ENCODE measurements at places on chromosomes 6 and 20.

- no peak for DNase-seq
Observed at GRCh38 chr6:105177556-105177955, 2.3 kb downstream of the POPDC3 start.

DNA sequence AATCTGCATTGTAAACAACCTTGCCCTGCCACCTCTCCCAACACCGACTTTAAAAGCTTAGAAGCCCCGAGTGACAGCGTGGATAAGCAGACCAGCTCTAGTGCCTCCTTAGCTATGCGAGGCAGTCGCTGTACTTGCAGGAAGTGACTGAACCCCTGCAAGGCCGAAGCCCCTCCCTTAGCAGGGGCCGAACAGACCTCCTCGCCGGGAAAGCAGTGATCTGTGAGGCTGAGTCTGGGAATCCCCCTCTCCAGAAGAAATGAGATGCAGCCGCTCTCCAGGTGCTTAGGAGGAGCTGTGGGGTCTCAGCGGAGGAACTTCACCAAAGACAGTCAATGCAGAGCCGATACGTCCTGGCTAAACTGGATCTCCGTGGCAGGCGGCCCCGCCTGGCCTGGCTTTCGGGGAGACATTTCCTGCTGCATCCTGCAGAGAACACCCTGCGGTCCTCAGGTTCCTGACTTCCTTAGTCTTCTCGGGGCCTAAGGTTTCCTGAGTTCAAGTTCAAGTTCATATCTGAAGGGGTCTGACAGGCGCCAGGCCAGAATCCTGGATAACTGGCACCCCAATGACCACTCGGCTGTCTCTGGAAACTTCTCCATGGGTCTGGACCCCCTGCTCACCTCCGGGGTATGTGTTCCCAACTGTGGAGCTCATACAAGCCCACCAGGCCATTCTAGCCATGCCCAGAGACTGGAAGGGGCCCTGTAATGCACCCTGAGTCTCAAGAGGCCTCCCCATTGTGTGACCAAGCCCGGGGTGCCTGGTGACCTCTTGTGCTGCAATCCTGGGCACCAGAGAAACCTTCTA is 20.4 kb upstream of the FRMD1 start:
- no peak for DNase-seq

- DNase-seq = no peak
Observed at GRCh38 chr6:93418033-93418407, 1.3 kb downstream of the EPHA7 start.

DNA sequence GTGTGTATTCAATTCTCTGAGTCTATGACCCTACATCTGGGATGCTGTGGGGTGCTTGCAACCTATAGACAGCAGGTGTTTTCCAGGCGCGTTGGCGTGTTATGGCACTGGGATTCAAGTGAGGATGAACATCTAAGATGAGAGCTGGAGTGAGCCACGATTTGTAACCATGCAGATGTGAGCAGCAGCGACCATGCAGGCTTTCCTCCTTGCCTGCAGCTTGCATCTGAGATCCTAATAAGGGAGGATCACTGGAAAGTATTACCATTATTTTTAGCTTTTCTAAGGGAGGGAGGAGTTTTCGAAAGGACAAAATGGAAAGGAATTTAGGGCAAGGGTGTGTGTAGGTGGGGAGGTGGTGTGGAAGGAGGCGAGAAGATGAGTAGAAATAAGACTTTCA is 216.7 kb downstream of the ATXN1 start:
- no peak for DNase-seq

DNA sequence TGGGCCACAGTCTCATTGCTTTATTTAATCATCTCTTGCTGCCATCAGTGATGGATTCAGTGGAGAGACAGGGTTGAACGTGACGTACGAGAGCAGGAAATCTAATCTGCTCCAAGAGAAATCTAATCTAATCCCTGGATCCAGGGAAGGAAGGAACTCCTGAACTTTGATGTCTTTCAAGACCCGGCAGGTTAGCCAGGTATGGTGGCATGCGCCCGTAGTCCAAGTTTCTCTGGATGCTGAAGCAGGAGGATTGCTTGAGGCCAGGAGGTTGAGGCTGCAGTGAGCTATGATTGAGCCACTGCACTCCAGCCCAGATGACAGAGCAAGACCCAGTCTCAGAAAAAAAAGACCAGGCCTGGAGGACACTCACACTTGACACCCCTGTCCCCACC is 11.4 kb upstream of the PGC start:
- no peak for DNase-seq

DNA sequence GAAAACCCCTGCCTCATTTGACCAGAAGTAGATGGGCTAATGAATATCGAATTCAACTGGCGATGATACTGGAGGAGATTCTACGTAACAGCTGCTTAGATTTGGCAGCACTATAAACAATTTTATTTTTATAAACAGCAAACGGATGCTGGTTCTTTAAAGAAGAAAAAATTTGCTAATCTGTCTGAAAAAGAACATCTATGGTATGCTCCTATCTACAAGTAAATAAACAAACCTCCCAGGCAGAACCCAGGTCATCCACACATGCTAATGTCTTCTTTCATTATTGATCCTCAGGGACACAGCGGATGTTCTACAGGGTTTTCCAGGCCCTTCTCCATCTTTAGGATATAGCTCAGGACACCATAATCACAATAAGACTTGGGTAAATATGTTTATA is 291.3 kb downstream of the ALDH8A1 start:
- no peak for DNase-seq

DNA sequence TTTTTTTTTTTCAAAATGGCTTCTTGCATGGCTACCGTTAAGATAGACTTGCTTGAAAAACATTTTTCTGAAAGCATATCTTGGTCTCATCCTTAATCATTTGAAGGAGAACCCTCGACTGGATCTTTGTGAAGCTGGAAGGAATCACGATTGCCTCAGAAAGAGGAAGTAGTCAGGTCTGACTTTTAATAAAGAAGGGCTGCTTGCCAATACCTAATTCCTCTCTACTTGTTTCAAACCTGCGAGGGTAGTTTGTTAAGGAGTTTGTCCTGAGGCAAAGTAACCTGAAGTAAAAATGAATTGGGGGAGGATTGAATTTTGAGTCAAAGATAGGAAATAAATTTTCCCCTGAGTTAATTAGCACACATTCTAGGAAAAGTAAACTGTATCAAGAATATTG is 288.1 kb upstream of the MAP3K7 start:
- no peak for DNase-seq

DNA sequence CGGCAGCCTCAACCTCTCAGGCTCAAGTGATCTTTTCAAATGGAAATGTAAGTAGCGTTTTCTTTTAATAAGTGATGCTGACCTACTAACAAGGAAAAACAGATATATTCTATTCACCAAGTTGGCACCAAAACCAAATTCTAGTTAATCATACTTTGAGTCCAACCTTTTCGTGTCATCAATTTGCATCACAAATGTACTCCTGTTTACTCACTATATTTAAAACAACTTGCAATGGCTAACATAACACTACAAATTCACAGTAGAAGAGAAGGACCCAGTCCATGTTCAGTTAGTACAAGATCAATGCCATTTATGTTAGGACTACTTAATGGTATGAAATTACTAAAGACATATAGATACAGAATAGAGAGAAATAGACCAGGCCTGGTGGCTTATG is 50.0 kb downstream of the MDN1 start:
- DNase-seq = no peak
